ENCODE measurements at places on chromosomes 11 and 22.

DNA sequence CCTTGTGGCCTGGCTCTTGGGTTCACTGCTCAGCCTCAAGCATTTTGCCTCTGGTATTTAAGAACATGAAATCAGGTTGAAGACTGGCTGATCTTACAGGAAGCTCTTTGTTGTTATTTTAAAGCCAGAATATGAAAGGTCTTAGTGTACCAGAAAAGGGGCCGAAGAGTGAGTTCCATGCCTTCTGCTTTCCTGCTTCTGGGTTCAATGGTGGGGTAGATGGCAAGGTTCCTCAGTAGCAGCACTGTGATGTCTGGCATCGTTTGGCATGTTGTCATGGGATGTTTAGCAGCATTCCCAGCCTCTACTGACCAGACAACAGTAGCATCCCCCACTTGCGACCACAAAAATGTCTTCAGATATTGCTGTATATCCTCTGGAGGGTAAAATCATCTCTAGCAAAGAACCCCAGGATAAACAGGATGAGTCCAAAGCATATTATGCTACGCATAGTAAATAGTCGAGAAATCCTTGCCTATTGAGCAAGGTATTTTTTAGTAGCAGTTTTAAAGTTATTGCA lies 2.4 kb downstream of the VPS26B start:
- no peak for DNase-seq

DNA sequence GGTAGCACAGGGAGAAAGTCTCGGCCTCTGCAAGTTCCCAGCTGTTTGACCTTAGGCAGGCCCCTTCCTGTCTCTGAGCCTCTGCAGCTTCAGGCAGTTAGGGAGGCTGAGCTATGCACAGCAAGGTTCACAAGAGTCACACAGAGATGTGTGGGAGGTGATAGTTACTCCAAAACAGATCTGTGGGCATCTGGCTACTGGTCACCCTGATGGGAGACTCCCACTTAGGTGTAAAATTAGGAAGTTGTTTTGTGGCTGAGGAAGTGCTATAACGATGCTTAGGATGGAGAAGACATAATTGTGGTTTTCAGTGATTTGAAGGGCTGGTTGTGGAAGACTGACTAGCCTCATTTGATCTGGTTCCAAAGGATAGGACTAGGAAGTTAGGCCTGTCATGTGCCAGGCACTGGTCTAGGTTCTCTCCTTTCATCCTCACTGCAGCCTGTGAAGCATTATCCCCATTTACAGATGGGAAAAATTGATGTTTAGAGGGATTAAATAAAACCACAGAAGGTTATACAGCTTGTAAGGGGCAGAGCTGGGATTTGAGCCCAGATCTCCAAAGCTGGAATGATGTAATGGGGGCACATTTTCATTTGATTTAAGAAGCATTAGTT lies 13.5 kb downstream of the ACO2 start:
- no peak for DNase-seq

GRCh38 chr11:61069427-61069826 lies 32.9 kb upstream of the CD5 start:
- DNase-seq = no peak

DNA sequence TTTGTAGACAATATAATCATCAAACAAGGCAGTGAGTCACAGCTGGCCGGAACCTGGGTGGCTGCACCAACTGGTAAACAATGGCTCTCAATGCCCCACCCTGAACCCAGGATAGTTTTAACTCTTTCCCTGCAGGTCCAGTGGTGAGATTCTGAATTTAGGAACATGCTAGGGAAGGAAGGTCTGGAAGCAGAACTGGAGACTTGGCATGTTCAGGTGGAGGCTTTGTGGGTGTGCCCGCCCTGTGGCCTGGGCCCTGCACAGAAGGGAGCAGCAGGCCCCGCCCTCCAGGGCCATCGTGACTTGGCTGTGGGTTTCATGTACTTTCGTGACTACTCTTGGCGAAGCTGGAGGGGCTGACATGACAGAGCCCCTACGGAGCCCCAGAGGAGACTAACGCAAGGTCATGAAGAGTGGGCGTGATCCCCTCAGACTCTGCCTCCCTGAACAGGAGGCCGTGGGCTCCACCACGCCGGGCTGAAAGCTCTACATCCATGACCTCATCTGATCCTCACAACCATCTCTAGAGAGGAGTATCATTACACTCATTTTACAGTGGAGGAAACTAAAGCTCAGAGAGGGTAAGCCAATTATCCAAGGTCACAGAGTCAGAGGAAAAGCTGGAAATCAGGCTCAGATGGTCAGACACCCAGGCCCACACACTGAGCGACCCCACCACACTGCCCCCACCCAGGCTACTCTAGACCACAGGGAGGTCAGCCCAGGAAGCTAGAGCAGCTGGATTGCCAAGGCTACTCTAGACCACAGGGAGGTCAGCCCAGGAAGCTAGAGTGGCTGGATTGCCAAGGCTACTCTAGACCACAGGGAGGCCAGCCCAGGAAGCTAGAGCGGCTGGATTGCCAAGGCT lies 27.3 kb downstream of the MAFF start:
- DNase-seq = no peak

GRCh38 chr11:31690041-31690440 lies 121.1 kb downstream of the PAX6 start:
- DNase-seq = no peak

- no peak for DNase-seq
Observed at GRCh38 chr11:70862093-70862492, 390.3 kb downstream of the SHANK2 start.

- no peak for DNase-seq
Observed at GRCh38 chr22:23113067-23113846, 28.5 kb downstream of the RSPH14 start.

DNA sequence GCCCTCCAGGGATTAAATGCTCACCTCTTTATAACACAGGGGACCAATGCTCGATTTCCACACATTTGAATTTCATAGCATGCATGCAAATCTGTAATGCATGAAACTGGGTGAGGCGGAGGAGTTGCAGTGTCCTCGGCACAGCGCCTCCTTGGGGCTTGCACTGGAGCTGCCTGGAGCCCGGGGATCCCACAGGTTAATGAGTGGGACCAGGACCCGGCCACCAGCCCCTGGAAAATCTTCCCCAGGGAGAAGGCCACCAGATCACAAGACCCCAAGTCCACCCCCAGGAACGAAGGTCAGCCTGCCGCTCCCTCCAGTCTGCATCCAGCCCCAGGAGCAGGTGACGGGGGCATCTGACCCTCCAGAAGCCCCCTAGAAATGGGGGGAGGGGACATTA lies 119.1 kb downstream of the MN1 start:
- DNase-seq = no peak

DNA sequence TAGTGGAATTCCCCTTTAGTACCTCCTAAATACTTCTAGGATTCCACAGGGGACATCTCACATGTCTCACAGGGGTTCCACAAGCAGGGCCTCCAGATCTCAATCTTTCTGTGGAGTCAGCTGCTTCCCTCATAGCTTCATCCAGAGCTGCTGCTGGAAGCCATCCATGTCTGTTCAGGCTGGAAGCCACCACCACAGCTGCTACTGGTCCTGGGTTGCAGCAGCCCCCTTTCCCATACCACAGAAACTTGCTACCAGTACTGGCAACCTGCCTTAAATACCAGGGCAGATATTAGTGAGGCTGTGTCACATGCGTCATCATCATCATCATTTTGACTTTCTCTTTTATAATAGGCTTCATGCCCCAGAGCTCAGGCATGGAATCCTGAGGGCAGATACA lies 242.7 kb upstream of the NCAM1 start:
- DNase-seq = no peak

- no peak for DNase-seq
Observed at GRCh38 chr22:37491559-37492427, 5.6 kb upstream of the MFNG start.

DNA sequence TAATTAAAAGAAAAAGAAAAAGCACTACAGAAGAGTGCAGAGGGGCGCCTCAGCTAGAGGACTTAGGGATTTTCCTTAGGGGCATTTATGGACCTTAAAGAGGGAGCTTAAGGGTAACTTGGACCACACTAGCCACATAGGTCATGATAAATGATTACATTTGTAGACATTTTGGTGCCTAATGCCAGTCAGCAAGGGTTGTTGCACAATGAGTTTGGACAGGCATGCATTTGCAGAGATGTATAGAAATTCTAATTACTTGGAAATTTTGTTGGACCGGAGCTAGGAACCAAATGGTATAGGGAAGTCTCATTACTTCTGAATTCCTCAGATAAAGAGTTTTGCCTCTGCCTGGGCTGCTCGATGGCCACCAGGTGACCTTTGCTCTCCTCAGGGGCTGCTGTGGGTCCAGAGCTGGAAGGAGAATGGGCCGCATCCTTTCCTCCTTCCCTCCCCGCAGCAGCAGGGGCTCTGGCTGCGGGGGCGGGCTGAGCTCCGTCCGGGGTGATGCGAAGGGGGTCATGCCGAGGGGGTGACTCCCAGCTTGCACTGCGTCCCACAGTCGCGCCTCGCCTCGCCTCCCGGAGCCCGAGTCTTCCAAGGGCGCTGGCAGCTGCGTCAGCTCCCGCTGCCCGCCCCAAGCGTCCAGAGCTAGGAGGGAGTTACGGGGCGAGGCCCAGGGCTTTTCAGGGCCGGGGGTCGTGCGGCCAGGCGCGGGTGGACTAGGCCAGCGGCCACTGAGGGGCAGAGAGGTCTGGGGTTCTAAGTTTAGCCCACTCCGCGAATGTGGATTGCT lies 20.3 kb upstream of the MALAT1 start:
- no peak for DNase-seq

- DNase-seq = no peak
Observed at GRCh38 chr22:36948273-36949225, 35.1 kb downstream of the CSF2RB start.

- no peak for DNase-seq
Observed at GRCh38 chr11:73498343-73498742, 99.6 kb downstream of the FAM168A start.

- DNase-seq = no peak
Observed at GRCh38 chr11:65549096-65549495, 9.1 kb downstream of the LTBP3 start.

- no peak for DNase-seq
Observed at GRCh38 chr11:15690320-15690719, 575.6 kb downstream of the INSC start.

DNA sequence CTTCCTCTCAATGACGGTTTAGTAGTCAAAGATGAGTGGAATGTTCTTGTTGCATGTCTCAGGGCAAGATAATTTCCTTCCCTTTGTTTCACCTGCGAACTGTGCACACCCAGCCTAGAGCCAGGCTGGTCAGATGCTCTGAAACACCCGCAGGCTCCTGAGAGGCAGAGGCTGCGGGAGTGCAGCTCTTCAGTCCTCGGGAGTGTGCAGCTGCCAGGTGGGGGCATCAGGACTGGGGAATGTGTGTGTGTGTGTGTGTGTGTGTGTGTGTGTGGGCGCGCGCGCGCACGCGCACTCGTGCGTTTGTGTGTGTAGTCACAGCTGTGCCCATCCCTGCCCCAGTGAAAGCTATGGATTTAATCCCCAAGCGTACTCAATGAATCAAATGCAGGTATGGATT lies 136.2 kb upstream of the NTM start:
- DNase-seq = no peak

GRCh38 chr11:20099527-20099926 lies 60.7 kb downstream of the DBX1 start:
- DNase-seq = no peak

- DNase-seq = no peak
Observed at GRCh38 chr11:133501643-133502539, 30.4 kb downstream of the OPCML start.

- DNase-seq = no peak
Observed at GRCh38 chr11:125404157-125404810, 91.8 kb downstream of the FEZ1 start.

DNA sequence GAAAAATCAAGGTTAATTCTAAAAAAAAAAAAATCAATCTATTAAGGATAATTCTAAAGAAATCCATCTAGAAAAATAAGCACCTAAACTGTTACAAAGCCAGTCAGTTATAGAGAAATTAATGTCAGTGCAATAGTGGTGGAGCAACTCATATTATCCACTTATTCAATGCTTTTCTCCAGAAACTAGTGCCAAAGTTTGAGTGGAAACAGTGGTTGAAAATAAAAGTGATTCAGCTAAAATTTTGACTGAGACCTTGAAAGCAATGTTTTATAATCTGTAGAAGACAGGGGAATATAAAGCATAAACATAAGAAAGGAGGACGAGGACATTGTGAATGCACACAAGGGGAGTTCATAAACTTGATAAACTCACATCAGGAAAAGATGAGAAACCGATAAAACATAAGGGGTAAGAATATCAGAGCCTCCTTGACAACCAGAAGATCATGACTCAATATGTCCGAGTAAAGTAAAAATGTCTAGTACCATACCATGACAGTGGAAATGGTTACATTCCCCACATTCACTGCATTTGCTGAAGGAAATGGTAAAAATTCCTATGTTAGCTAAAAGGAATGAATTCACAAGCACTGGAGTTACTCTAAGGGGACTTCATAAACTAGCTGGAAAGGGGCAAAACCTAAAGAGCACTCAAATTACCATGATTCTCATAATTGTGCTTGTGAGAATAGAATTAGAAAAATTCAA lies 58.7 kb upstream of the SLC5A12 start:
- no peak for DNase-seq

DNA sequence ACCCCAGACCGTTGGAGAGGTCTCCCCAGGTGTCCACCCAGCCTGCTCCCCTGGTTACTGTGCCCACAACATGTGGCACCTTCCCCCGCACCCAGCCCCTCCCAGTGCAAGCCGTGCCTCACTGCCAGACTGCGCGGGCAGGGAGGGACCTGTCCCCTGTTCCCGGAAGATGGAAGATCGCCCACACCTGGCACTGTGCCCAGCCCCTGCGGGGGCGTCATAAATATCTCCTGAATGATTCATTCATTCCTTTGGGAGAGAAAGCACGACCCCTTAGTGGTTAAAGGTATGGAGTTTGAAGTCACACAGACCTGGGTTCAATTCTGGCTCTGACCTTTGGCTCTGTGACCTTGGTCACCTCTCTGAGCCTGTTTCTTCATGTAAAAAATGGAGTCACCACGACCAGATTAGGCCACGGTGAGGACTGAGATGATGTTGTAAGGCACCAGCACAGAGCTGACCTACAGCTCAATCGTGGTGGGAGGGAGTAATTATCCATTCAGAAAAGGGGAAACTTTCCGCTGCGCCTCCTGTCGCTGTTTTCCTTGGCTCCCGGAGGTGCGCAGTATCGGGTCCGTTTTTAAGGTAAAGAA lies 497 bp upstream of the SYT12 start:
- DNase-seq = no peak

GRCh38 chr11:134569195-134569594 lies 157.2 kb upstream of the B3GAT1 start:
- no peak for DNase-seq

DNA sequence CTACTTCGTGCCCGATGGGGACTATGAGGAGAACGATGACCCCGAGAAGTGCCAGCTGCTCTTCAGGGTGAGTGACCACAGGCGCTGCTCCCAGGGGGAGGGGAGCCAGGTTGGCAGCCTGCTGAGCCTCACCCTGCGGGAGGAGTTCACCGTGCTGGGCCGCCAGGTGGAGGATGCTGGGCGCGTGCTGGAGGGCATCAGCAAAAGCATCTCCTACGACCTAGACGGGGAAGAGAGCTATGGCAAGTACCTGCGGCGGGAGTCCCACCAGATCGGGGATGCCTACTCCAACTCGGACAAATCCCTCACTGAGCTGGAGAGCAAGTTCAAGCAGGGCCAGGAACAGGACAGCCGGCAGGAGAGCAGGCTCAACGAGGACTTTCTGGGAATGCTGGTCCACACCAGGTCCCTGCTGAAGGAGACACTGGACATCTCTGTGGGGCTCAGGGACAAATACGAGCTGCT lies 751 bp downstream of the FIBIN start:
- no peak for DNase-seq

- no peak for DNase-seq
Observed at GRCh38 chr11:67032830-67033551, 10.1 kb downstream of the SYT12 start.

All from stimulated activated CD8-positive, alpha-beta memory T cell treated with anti-CD3 and anti-CD28 coated beads, Interleukin-2, amount 100 ng/mL, for 48 hours (primary cell).